ENCODE measurements at places on chromosomes 5 and 9.

DNA sequence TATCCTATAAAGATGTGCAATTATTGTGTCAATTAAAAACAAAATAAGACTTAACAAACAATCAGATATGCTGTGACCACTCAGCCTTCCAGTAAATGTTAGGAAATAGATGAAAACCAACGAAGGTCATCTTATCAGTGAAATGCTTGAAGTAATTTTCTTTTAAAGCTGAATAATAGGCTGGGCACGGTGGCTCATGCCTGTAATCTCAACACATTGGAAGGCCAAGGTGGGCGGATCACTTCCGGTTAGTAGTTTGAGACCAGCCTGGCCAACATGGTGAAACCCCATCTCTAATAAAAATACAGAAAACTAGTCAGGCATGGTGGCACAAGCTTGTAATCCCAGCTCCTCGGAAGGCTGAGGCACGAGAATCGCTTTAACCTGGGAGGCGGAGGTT is 31.2 kb downstream of the NLN start:
- no peak for DNase-seq
- no peak overlapping the region for H3K27ac ChIP-seq
- no peaks in the 10 kb centered on the region for H3K27me3 ChIP-seq
- no peaks in the 10 kb centered on the region for H3K36me3 ChIP-seq
- no peaks in the 10 kb centered on the region for H3K4me1 ChIP-seq

DNA sequence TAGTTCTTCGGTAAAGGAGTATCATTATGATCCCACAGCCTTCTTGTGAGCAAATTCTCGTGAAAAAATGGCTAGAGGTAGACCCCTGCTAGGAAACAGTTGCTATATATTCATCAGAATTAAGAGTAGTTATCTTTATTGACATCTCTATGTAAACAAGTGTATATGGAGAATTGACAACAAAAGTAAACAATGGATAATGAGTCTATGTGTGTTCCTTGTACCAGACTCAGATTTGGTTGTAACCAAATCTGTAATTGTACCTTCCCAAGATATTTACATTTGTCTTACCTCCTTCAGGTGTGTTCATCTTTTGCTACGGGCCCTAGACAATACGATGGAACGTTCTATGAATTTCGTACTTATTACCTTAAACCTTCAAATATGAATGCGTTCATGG is 2.1 kb downstream of the NIPSNAP3B start:
- no peak overlapping the region for H3K27ac ChIP-seq
- DNase-seq: no peak
- no peaks in the 10 kb centered on the region for H3K36me3 ChIP-seq
- no peaks in the 10 kb centered on the region for H3K27me3 ChIP-seq
- H3K4me1 ChIP-seq: peaks cover 13% of the 10 kb centered on the region

DNA sequence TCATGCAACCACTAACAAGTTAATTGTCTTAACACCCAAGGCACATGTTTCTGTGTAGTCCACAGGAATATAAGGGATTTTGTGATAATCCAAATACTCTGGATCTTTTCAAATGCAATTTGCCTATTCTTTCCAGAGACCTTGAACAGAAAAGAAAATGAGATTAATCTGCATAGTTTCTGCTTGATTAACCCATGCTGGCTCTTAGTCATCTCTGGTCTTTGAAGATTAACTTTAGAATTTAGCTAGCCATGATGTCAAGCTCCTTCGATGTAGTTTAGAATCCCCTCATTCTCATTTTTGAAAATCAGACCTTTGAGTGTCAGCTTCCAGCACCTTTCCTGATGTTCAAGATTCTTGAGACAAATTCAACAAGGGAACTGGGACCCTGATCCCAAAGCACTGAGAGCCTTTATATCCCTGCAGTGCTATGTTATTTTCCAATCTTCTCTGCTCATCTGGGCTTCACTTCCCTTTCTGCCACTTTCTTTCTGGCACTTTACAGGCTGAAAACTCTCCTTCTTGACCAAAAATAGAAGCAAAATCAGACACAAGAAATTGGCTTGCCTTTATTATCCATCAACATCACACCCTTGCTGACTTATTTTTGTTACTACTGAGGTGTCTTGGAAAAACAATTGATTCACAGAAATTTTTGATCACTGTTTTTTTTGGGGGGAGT is 155.5 kb downstream of the PALM2AKAP2 start:
- H3K4me3 ChIP-seq: no peak overlapping the region
- peak overlapping the region; percentile 30 for H3K27ac ChIP-seq
- H3K4me1 ChIP-seq: peaks cover 14% of the 10 kb centered on the region
- no peaks in the 10 kb centered on the region for H3K36me3 ChIP-seq

- H3K4me3 ChIP-seq: no peak overlapping the region
- no peak for DNase-seq
- no peaks in the 10 kb centered on the region for H3K27me3 ChIP-seq
Measured at GRCh38 chr9:90741036-90741435, 60.6 kb upstream of the SYK start.

GRCh38 chr9:137825324-137825989 is 52.1 kb upstream of the CACNA1B start:
- no peak overlapping the region for H3K27ac ChIP-seq
- H3K4me3 ChIP-seq: no peak overlapping the region
- no peaks in the 10 kb centered on the region for H3K4me1 ChIP-seq
- peaks cover 40% of the 10 kb centered on the region for H3K36me3 ChIP-seq
- no peak for DNase-seq

DNA sequence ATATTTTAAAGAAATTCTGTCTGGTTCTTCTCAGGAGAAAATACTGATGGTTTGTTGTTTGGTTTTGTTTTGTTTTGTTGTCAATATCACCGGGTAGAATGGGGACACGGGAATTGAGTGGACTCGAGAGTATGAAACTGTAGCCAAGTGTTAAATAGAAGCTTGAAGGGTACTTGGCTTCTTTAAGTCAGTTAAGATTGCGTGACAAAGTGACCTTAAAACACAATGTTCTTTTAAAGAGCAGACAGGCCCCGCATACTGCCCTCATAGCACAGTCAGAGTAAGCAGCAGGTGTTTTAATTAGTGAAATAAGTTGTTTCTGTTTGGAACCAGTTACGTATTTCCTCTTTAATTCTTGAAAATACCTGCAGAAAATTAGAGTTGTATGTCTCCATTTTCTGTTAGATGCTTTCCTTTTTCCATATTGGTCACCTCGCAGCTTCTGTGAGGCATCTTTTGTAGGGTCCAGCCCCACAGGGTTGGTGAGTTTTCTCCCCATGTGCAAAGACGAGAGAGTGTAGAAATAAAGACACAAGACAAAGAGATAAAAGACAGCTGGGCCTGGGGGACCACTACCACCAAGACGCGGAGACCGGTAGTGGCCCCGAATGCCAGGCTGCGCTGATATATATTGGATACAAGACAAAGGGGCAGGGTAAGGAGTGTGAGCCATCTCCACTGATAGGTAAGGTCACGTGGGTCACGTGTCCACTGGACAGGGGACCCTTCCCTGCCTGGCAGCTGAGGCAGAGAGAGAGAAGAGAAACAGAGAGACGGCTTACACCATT is 9.6 kb downstream of the TRIP13 start:
- H3K4me3 ChIP-seq: no peak overlapping the region
- no peaks in the 10 kb centered on the region for H3K36me3 ChIP-seq
- DNase-seq: no peak
- no peak overlapping the region for H3K27ac ChIP-seq

DNA sequence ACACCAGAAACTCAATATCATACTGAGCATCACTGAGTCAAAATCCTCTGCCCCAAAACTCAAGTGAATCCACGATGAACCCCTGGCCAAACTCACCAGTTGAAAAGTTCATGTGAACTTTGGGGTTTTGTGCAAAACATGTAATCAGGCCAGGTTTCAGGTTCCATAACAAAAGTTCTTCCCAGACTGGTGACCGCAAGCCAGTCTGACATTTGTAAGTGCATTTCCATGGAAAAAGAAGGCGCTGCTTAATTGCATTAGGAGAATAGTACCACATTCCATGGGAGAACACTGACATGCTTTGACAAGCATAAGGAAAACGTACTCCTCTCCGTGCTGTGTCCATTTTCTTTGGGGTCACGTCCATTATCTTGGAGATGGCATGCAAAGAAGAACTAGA is 567.0 kb downstream of the BNC2 start:
- no peak overlapping the region for H3K4me3 ChIP-seq
- DNase-seq: no peak
- H3K36me3 ChIP-seq: no peaks in the 10 kb centered on the region
- no peak overlapping the region for H3K27ac ChIP-seq
- H3K27me3 ChIP-seq: no peaks in the 10 kb centered on the region

DNA sequence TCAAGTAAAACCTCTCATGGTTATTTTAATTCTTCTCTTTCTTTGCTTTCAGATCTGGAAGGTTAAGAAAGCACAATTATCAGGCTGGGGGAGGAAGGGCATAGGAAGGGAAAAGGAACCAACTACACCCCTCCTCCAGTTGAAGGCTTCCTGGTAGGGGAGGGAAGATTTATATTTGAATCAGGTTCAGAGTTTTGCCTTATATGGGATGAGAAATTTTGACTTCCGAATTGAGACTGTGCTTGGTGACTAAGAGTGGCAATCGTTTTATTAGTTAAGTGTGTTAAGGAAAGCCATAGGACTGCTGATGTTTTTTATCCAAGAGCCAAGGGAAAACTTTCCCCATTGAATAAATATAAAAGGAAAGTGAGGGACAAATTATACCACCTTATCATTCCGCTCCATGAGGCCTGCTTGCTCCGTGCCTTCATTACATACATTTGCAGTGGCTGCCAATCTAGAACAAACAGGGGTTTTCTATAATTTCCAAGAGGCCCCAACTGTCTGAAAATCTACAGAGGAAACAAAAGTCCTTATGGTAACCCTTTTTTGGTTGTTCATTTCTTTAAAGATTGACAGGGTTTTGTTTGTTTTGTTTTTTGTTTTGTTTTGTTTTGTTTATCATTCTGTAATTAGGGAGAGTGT is 115.7 kb upstream of the EPB41L4A start:
- H3K27ac ChIP-seq: no peak overlapping the region
- no peak overlapping the region for H3K4me3 ChIP-seq

- H3K4me3 ChIP-seq: no peak overlapping the region
- no peaks in the 10 kb centered on the region for H3K4me1 ChIP-seq
- no peak for DNase-seq
- H3K36me3 ChIP-seq: no peaks in the 10 kb centered on the region
Measured at GRCh38 chr9:91211414-91211813, 150.3 kb downstream of the AUH start.
